GM12892 (cell line): ENCODE measurements at places on chromosomes 1 and 21.

GRCh38 chr1:237166593-237167101, 124.7 kb downstream of the RYR2 start:
- DNase-seq: no peak

DNA sequence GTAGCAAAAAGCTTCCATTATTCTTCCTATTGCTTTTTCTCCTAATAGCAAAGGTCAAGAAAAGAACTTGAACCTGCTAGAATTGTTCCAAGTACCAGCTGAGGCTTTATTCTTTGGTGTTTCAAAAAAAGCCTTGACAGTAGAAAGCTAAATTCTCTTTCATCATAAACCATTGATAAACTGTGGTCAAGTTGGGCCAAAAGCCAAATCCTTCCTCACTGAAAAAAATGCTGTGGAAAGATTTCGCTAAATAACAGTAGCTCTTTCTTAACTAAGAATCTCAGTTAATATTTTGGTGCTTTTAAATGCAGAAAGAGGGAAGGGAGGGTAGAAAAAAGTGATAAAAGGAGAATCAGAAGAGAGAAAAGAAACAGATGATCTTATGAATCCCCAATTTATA, 14.0 kb upstream of the JAM2 start:
- no peak for DNase-seq

DNA sequence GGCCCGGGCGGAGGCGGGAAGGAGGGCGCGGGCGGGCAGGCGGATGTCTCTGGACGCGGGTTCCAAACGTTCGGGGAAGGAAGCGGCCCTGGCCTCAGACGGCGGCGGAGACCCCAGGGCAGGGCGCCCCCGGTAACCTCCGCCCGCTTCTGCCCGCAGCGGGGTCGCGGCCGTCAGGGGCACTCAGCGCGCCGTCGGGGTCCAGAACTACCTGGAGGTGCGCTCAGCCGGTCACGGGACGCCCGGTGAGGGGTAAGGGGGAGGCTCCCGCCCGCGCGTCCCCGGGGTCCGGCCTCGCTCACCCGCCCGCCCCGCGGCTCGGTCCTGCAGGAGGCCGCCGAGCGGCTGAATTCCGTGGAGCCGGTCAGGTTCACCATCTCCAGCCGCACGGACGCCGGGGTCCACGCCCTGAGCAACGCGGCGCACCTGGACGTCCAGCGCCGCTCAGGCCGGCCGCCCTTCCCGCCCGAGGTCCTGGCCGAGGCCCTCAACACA, 406 bp downstream of the PUSL1 start:
- DNase-seq: no peak

DNA sequence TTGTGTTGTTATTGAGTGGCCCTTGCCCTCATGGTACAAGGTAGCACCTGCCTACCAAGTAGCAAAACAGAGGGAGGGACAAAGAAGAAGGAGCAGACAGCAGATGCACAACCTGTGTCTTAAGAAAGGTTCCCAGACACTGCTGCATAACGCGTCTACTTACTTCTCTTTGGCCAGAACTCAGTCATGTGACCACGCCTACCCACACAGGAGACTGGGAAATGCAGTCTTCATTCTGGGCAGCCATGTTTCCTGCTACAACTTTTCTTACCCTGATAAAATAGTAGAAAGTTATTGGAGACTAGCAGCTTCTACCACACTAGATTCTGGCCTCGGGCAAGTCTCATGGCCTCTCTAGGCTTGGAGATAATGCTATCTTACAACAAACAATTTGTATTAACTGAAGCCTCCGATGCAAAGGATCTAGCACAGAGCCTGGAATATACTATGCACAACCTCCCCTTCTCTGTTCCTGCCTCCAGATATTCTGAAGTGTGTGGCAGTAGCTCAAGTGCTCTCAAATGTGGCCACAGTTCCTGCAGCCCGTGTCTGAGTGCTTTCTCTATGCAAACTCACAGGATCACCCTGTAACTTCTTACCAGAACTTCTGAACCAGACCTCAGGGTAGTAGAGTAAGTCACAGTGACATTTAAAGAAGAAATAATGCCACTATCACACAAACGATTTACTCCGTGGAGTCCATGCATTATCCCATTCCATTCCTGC, 34.1 kb upstream of the BTG2 start:
- DNase-seq: no peak

GRCh38 chr1:178509414-178510007, 3.4 kb upstream of the TEX35 start:
- DNase-seq: no peak

GRCh38 chr1:34984435-34984792, 733 bp downstream of the TMEM35B start:
- no peak for DNase-seq

DNA sequence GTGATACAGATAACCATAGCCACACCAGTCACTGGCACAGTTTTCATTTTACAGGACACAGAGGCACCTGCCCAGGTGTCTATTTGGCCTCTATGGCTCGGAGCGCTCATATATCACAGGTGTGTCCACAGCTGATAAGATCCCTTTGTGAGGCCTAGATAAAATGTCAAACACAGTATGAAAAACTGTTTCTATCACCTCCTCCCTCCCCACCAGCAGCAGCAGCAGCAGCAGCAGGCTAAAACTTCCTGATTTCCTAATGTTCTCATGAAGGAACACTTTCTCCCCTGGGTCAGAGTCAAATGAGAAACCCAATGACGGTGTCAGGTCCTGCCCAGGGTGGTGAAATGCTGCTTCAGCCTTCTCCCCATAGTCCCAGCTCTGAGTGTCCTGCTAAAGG, 24.4 kb downstream of the ELAPOR1 start:
- DNase-seq: no peak

DNA sequence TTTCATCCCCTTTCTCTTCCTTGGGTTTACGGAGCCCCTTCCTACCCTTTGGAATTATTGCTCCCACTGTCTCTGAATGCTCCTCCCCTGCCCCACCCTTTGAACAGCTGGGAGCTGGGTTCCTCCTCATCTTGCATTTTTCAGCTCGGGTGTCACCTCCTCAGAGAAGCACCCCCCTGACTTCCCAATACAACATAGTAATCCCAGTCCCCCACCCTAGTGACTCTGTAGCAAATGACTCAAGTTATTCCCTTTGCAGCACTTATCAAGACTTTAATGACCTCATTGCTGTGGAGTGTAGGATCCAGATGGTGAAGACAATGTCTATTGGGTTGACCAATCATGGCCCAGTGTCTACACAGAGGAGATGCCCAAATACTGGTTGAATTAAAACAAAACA, 8.9 kb upstream of the VWA5B1 start:
- no peak for DNase-seq

DNA sequence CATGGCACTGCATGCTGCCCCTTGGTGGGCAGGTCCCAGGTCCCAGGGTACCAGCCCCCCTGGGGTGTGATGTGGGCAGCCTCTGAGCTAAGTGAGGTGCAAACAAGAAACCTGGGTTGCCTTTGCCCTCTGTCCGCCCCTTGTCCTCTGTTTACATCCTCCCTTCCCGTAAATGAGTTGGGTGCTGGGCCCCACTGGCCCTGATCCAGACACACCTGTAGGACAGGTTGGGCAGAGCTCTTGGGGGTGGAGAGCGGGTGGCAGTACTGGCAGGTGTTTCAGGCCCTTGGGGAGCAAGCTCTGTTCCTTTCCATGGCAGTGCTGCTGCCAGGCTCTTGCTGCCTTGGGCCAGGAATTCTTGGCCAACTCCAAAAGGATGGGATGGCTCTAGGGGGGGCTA, 35.8 kb downstream of the ELF3 start:
- DNase-seq: no peak

DNA sequence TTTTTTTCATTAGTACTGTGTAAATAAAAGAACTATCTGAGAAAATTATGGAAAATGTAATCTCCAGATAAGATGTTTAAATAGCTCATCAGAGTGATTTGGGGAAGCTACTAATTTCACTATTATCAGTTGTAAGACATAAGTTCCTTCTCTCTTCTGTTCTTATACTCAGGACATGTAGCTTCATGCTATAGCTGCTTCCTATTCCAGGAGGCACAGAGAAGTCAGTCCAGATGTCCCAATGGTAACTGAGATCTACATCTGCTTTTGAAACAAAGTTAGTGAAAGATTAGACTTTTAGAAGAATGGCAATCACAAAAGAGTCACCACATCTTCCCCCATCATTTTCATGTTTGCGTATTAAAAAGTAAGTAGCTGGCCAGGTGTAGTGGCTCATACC, 5.6 kb downstream of the MAP3K21 start:
- DNase-seq: no peak

GRCh38 chr1:111402083-111402482, 25.5 kb downstream of the OVGP1 start:
- no peak for DNase-seq

DNA sequence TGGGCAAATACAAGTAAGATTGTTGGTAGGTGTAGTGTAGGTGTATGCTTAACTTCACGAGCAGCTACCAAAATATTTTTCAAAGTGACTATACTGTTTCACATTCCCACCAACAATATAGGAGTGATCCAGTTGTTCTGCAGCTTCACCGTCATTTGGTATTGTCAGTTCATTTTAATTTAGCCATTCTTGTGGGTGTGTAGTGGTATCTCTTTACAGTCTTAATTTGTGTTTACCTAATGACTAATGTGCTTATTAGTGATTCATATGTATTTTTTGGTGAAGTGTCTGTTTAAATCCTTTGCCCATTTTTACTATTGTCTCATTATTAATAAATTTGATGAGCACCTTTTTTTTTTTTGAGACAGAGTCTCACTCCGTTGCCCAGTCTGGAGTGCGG, 35.4 kb downstream of the RCSD1 start:
- DNase-seq: no peak

- no peak for DNase-seq
Measured at GRCh38 chr1:199396456-199396855, 631.1 kb upstream of the NR5A2 start.

GRCh38 chr1:154935749-154936554, 567 bp downstream of the PMVK start:
- no peak for DNase-seq

DNA sequence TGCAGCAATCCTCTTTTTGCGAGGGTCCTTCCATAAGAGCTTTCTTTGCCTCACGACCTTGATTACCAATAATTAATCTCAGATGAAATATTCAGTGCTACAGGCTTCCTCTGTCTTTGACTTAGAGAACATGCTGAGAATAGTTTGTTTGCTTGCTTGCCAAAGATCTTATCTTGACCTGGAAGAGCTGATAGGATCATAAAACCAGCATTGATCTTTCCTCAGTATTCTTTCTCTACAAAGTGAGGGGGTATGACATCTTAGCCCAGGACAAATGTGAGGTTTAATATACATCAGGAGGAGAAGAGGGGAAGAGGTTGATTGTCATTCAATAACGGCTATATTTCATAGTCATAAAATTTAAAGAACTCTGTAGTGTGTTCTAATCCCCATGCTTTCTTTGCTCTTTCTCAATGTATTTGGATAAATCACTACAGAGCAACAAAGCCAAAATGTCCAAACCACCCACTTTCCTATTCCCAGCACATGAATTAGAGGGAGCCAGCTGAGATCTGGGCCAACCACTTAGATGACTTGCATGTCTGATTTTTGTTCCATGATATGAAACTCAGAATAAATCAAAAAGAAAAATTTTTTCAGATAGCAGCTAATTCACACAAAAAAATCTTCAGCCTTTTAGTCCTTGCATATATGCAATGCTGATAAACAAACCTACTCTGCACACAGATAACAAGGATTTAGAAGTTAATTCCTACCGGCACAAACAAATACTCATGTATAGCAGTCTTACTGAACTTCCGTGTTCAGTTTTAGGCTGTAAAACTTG, 50.5 kb upstream of the IPO9 start:
- DNase-seq: no peak
